ENCODE measurements at places on chromosomes 13 and 19.

- DNase-seq = no peak
Observed at GRCh38 chr19:410243-410781, 1.4 kb upstream of the C2CD4C start.

DNA sequence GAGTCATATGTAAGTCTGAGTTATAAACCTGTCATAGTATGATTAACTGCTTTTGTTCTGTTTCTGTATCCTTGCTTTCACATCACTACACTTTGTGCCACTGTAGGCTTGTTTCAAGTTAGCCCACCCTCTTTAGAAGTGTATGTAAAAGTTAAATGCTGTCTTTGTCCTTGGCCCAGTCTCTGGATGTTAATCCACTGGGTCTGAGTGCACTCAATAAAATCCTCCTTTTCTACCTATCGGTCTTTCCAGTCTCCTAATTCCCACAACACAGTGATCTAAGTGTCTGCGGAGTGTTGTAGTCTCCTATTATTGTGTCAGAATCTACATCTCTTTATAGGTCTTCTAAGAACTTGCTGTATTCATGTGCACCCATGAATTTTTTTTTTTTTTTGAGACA is 14.1 kb downstream of the ZNF429 start:
- DNase-seq = no peak

DNA sequence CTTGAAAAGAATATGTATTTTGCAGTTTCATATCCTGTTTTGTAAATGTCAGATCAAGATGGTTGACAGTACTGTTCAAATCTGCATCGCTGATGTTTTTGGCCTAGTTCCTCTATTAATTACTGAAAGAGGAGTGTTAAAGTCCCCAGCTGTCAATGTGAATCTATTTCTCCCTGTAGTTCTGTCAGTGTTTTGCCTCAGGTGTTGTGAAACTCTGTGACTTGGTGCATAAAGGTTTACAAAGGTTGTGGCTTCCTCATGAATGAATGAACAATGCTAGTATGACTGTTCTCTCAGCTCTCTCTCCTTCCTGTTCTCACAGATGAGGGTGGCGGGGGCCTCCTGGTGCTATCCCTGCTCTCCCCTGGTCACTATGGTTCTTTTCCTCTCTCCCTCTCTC is 142.4 kb downstream of the MYCBP2 start:
- DNase-seq = no peak

DNA sequence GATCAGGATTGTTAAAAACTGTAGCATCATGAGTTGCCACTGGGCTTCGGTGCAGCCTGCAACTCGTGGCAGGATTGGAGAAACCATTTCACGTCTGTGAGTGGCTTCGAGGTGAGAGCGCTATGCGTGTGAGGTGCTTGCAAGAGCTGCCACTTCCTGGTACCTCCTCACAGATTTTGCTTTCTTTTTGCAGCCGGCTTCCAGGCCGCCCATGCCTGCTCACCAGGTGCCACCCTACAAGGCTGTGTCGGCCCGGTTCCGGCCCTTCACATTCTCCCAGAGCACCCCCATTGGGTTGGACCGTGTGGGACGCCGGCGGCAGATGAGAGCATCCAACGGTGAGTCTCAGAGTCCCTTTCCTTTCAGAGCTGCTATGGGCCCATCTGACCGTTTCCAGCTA is 57.9 kb upstream of the C1QTNF9 start:
- DNase-seq = no peak

DNA sequence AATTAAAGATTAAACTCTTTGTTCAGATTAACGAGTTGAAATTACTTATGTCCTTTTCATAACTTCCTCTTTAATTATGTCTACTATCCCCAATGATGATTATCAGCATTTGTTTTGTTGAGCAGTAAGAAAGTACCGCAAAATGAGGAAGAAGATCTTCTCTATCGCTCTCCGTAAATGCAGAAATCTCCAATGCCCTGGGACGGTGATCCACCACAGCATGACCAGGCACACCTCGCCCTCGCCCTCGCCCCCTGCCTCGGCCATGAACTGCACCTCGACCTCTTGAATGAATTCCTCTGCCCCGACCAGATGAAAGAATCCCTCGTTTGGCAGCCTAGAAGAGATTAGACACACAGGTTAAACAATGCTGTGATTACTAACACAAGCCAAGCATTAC is 69.1 kb downstream of the RBM26 start:
- DNase-seq = no peak

GRCh38 chr19:47797996-47798903 is 6.1 kb downstream of the TPRX1 start:
- no peak for DNase-seq

DNA sequence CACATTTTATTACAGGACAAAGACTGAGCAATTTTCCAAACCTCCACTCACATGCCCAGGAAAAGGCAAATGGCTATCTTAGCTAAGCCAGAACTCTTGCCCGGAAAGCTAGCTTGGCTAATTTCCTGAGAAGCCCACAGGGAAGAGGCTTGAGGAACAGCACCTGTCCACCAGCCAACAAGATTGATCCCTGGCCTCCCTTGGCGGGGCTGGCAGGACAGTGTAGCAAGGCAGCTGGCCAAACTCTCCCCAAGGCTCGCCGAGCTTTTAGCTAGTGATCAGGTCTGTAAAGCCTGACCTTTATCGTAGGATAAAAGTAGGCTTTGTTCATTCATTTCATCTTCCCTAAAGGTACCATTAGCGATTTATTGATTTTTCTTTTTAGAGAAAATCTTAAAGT is 101.4 kb downstream of the UQCRFS1 start:
- DNase-seq = no peak

- no peak for DNase-seq
Observed at GRCh38 chr13:23731709-23732108, 157.5 kb downstream of the MIPEP start.

DNA sequence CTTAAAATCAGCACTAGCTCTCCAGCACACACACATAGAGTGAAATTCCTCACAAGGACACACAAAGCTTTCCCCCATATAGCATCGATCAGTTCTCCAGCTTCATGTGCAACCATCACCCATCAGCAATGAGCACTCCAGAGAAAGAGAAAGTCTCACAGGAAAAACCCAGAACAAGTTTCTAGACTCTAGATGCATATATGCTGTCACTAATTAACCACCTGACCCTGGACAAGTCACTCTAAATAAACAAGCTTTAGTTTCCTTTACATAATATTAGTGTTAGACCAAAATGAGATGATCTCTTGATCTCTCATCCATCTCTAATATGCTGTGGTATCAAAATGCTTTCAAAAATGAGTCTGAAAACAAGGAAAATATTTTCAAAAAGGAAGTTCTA is 81.2 kb downstream of the TBC1D4 start:
- no peak for DNase-seq

GRCh38 chr13:51361106-51361505 is 21.6 kb downstream of the SERPINE3 start:
- DNase-seq = no peak

DNA sequence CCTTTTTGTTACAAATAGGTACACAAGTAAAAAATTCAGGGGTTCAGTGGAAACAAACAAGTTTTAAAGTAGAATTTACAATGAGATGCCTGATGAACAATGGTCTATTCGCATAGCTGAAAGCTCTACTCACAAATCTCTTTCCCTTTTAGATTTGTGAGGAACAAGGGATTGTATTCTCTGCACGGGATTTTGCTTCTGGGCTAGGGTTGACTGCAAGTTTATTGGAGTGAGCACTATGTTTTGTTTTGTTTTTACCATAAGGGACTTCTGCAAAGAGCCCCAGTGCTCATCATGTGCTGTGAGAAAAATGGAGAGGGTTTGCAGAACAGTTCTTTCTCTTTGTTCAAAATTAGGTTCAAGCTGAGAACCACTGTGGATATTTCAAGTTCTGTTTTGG is 160.5 kb downstream of the DLEU7 start:
- no peak for DNase-seq

DNA sequence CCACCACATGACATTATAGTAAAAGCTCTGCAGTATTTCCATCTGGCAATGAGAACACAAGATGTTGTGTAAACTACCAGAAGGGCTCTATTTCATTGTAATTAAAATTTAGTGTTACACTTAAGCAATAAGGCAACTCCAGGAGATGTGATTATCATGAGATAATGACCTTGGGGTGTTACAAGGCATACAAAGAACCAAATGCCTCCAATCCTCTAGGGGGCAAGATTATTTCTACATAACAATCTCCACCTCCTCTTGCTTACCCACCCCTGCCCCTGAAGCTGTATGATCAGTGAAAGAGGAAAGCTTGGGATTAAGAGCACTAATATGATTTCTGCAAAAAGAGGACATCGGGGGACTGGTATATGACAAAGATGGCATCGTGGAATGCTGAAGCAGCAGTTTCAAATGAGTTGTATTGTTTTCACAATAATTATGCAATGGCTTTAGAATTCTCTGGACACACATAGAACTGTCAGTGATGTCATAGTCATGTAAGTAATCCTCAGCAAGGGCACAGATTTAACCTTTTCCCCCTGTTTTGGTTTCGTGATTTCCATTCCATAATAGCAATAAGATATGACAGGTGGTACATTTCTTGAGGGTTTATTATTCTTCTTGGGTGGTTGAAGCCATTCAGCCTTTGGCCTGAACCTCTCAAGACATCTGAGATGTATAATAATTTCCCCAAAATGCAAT is 295.3 kb downstream of the MZT1 start:
- DNase-seq = no peak

DNA sequence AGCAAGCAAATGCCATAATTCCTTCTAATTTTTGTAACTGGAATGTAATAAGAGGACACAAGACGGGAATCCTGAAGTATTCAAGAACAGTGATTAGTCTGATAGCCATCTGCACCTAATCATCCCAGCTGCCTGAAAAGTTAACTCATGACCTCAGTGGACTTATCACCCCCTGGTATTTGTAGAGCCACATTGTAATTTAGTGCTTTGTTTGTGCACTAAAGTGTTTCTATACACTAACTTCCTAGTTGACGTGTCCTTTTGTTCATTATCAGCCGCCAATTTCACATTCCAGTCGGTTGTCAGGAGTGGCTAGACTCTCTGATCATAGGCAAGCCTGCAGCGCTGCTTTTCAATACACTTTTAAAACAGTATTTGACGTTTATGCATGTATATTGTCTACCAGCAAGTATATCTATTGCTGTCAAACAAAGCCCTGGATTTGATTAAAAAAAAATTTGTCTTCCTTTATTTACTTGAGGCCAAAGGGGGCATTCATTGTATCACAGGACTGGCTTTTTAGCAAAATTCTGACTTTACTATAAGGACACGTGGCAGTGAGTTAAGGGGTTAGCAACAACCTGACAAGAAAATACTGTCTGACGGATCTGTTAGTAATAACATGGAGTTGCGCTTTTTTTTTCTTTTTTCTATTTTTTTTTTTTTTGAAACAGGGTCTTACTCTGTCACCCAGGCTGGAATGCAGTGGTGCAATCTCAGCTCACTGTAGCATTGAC is 10.4 kb upstream of the SOX21 start:
- DNase-seq = no peak

DNA sequence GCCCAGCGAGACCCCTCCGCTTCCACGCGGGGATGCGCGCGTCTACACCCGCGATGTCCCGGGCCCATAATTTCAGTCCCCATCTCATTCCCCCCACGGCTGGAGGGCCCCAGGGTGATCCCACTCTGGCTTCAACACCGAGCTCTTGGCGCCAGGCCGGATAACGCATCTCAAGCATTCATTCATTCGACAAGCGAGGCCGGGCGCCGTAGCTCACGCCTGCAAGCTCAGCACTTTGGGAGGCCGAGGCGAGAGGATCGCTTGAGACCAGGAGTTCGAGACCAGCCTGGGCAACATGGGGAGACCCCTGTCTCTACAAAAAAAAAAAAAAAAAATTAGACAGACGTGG is 5.9 kb downstream of the ANGPTL6 start:
- no peak for DNase-seq

- DNase-seq = no peak
Observed at GRCh38 chr13:51435002-51435578, 17.7 kb downstream of the INTS6 start.

- no peak for DNase-seq
Observed at GRCh38 chr13:26558987-26559386, 1.5 kb downstream of the WASF3 start.
